Bronchial epithelial cell (primary cell): ENCODE measurements at places on chromosomes 7 and 10. TPM values are rescaled to one million over a fixed set of nuclear protein-coding genes. Genes with fewer than 3 reads are reported as not detected.

Gene MRC1
- total RNA-seq = under 0.01 TPM in 2 replicates

GRCh38 chr10:103621783-103622125, 128.2 kb downstream of the NEURL1 start:
- DNase-seq = no peak

Gene SERPINE1
- 20.6 and 54.2 TPM in 2 replicates for total RNA-seq

Gene HNRNPF
- total RNA-seq = 307 and 351 TPM in 2 replicates

Gene TAS2R38
- total RNA-seq = not detected in 2 replicates

GRCh38 chr10:43370671-43371215, 693 bp upstream of the FXYD4 start:
- DNase-seq = no peak

GRCh38 chr7:48502021-48502420, 330.8 kb downstream of the ABCA13 start:
- no peak for DNase-seq

DNA sequence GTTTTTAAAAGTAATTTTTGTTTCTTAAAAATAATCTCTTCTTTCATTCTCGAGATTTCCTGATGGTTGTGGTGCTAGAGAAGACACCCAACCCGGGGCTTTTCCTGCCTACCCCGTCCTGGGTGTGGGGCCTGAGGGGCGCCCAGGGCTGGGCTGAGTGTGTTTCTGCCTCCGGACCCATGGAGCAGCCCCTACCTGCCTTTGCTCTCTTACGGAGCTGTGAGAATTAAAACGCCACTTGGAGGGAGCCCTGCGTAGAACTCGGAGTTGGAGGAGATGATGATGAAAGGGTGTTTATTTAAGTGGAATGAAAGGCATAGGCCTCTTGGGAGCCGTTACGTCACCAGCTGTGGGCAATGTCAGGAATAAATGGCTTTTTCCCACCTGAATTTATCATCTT, 261.8 kb upstream of the SHH start:
- no peak for DNase-seq

Gene CCL24
- not detected in 2 replicates for total RNA-seq

Gene TAS2R3
- 3.9 and 7.6 TPM in 2 replicates for total RNA-seq

Gene UPK3B
- total RNA-seq = 0.26 and 2.6 TPM in 2 replicates

DNA sequence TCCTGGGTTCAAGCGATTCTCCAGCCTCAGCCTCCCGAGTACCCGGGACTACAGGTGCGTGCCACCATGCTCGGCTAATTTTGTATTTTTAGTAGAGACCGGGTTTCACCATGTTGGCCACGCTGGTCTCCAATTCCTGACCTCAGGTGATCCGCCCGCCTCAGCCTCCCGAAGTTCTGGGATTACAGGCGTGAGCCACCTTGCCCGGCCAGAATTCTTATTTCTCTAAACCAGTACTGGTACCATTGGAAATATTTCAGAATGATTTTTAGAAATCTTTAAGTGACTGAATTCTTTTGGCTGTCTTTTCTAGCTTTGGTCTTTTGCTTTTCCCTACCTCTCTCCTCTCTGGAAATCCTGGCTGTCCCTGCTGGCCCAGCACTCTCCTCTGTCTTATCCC, 2.8 kb downstream of the GNAI1 start:
- no peak for DNase-seq

Gene LRIT1
- total RNA-seq = not detected in 2 replicates

Gene CYP2C19
- total RNA-seq = 0.26 and 1.2 TPM in 2 replicates

DNA sequence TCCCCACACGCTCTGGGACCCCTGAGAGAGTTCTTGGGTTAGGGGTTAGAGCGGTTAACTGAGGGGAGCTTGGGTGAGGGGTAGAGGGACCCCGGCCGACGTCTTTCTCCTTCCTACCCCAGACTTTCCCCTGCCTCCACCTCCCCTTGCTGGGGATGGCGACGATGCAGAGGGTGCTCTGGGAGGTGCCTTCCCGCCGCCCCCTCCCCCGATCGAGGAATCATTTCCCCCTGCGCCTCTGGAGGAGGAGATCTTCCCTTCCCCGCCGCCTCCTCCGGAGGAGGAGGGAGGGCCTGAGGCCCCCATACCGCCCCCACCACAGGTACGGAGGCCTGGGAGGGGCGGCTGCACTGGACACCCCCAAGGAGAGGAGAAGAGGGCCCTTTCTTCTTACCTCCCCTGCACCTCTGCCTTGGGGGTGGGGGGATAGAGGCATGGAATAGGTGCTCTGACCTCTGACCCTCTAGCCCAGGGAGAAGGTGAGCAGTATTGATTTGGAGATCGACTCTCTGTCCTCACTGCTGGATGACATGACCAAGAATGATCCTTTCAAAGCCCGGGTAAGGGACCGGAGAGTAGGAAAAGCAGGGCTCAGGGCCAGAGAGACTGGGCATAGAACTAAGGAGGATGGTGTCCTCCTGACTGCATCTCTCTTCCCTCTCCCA, 1.1 kb downstream of the ZYX start:
- no peak for DNase-seq
